NCI-H2029 (cell line): ENCODE measurements at places on chromosomes 3 and 15.
A peak's percentile ranks its signal among the peaks of the same experiment; 100 is the strongest.

GRCh38 chr15:65778269-65778668 is 13.8 kb downstream of the DENND4A start:
- DNase-seq: no peak

DNA sequence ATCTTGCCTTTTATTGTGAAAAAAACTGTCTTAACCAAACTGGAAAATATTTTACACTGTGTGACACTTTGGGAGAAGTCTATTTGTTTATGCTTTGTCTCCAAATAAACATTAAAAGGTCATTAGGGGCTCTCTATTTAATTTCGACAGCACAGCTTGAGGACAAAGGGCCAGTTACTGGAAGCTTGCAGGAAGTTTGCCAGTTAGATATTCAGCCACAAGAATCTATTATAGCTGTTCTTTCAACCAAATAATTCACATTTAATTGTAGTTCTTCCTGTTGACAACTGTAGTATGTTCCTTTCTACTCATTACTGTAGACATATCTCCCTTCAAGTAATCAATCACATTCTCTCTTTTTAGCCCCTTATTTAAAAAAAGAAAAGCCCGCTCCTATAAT is 6.1 kb downstream of the CP start:
- DNase-seq: peak; percentile 31

DNA sequence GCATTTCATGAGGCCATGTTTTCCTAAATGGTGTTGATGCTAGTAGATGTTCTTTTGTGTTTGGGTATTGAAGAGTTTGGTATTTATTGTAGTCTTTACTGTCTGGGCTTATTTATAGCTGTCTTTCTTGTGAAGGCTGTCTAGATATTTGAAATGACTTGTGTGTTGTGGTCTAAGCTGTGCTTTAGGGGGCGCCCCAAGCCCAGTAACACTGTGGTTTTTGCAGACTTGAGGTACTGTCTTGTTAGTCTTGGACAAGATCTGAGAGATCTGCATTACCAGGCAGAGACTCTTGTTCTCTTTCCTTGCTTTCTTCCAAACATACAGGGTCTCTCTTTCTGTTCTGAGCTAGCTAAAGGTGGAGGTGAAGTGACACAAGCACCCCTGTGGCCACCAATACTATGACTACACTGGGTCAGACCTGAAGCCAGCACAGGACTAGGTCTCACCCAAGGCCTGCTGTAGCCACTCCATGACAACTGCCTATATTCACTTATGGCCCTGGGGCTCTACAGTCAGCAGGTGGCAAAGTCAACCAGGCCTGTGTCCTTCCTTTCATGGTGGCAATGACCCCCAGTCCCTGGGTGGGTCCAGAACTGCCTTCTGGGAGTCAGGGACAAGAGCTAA is 152.1 kb upstream of the TBC1D5 start:
- peak; percentile 19 for DNase-seq

DNA sequence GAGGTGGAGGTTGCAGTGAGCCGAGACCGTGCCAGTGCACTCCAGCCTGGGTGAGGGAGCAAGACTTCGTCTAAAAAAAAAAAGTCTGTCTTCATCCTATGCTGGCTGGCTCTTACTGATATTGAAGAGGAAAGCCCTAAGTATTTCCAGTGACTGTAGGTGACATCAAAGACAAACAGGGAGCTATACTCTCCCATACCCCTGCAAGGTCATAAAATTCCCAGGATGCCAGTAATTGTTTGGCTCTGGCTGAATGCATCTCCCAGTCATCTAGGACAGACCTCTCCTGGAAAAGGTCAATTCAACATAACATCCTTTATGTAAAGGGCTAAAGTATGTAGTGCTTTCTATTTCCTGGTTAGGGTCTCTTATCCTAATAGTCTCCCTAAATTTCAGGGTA is 8.0 kb downstream of the ZBBX start:
- no peak for DNase-seq

DNA sequence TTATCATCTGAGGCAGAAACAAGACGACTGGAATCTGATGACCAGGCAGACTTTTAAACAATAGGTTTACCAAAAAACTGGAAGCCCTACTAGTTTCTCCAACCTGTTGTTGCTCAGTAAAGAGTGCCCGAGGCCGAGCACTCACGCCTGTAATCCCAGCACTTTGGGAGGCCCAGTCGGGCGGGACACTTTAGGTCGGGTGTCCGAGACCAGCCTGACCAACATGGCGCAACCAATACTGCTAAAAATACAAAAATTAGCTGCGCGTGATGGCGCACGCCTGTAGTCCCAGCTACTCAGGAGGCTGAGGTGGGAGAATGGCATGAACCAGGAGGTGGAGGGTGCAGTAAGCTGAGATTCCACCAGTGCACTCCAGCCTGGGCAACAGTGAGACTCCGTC is 1.1 kb upstream of the WDR5B start:
- DNase-seq: no peak

DNA sequence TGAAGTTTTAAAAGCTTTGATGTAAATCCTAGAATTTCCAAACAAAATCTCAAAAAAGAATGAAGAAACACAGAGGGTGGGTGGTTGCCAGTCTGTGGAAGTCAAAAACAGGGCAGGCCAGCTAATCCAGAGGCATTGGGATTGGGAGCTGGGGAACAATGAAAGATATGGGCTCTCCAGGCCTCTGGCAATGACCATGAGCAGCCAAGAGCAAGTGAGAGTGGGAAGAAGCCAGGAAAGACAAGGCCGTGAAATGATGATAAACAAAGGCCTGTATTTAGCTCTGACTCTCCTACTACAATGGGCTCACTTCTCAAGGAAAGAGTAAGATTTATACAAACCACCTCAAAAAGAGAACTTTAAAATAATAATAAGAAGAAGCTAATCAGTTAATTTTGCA is 248.5 kb downstream of the ZMAT3 start:
- no peak for DNase-seq

- DNase-seq: no peak
These were observed 446.2 kb upstream of the NR2F2 start for GRCh38 chr15:95884276-95884675.

GRCh38 chr15:84925906-84926305 is 41.4 kb downstream of the SLC28A1 start:
- DNase-seq: no peak

DNA sequence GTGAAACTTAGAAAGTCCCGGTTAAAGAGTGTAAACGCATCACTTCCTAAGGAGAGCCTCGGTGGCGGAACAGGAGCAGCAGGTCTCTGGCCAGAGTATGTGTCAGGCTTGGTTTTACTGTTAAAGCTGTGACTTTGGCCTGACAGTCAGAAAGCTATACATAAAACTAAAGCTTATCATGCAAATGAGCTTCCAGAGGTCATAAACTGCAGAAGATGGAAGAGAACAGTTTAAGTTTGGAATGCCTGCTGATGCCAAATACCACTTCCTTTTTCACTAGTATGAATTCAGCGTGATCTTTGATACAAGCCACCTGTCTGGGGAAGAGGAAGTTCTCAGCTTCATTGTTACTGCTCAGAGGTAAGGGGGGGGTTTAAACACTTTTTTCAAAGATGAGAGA is 125.1 kb upstream of the CTDSPL start:
- no peak for DNase-seq

DNA sequence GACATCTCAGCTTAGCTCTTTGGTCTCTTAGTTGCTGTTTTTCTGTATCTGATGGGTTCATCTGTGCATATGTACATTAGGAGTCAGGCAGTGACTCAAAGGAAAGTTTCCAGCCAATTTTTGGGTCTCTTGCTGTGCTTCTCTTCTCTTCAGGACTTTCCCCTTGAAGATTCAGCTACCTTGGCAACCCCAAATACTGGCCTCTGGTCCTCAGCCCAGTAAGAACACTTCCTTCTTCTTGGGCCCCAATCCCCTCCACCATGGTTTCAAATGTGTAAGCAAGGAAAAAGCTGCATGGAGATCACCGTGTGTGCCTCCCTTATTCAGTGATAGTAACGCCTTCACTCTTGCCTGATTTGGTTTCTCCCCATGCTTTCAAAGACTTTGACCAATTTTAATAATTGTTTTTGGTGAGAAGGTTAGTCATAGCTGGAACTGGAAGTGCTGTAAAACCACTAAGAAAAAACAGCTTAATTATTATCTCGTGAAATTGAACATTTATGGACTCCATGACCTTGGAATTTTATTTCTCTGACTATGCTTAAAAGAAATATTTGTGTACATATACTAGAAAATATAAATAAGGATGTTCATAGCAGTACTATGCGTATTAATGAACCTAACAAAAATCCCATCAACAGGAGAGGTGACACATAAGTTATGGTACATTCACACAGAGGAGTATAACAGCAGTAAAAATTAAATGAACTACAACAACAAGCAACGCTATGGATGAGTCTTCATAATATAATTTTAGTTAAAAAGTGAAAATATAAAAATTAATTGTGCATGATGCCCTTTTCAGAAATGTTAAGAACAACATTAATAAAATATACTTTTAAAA is 125.3 kb upstream of the BCL6 start:
- no peak for DNase-seq

DNA sequence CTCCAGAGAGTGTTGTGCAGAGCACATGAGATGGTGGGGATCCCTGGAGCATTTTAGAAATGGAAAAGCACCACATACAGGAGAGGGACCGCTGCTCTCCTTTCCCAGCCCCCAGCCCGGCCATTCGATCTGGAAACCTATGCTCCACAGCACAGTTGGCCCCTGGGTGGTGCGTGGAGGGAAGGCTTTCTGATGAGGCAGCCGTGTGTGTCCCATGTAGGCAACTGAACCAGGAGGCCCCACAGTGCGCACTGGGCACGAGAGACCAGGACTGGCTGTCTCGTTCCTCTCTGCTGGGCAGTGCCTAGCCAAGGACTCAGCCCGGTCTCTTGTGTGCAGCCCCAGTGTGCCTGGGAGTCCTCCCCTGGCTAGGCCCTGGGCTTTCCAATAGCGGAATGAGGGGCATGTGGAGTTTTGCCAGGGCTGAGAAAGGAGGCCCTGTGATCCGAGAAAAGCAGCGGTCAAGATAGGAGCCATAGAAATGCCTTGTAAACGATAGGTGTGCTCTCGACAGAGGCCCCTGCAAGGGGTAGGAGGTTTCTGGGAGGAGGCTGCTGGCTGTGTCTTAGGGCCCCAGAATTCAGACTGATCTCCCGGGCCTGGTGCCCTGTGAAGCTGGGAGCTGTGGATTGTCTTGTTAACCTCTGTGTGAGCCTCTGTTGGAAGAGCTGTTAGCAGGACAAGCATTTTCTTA is 39.0 kb downstream of the CHDH start:
- DNase-seq: no peak

DNA sequence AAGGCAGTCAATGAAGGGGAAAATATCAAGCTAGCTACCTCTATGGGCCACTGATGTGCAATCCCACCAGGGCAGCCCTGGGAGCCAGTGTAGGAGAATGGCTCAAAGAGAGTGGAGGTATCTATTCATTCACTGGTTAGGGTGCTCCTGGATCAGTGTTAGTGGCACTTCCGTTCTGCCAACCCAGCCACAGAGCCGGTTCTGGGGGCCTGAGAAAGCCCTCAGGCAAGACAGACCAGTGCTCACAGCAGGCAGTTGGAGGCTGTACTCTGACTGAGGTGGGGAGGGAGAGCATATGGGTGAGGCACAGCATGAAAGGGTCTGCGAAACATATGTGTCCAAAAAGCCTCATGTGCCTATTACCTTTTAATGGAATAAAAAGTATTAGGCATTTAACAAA is 109.3 kb downstream of the KCNMB2 start:
- DNase-seq: no peak

- no peak for DNase-seq
These were observed at the start of gene LMOD3 for GRCh38 chr3:69122403-69122802. Gene LMOD3, minus strand, starts transcription at chr3:69122595. Its CDS starts 209 bp downstream, at chr3:69122386.

- peak; percentile 44 for DNase-seq
These were observed 128.8 kb downstream of the FRMD5 start for GRCh38 chr15:44066211-44066827.

GRCh38 chr15:49134683-49135341 is 20.6 kb downstream of the COPS2 start:
- no peak for DNase-seq

- no peak for DNase-seq
These were observed 16.2 kb downstream of the RIOX2 start for GRCh38 chr3:97956051-97956450.

DNA sequence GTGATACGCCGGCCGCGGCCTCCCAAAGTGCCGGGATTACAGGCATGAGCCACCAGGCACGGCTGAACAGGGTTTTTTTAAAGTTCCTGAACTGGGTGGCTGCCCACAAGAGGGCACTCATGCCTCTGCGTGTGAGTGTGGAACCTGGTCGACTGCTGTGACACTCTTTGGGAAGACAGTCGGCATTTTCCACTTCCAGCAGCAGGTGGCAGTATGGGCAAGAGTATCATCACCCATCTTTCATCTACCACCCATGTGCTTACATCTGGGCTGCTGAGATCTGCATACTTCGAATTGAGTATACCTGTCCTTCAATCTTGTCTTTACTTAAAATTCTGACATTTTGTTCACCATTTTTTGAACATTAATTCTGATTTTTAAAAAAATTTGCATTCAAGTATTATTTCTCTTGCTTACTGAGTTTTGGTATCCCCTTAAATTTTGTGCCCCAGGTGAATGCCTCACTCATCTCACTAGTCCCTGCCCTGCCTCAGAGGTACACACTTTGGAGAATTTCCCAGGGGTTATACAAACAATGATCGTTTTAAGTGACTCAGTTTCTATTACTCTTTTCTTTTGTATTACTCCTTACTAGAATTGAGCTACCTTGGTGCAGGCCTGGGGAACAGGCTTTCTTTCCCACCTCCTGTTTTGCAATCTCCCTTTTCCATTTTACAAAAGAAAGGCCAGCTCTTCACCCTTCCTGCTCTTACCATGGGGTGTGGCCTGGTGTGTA is 11.8 kb downstream of the CLEC3B start:
- peak; percentile 91 for DNase-seq

GRCh38 chr3:160374472-160374871 is 24.6 kb downstream of the IFT80 start:
- no peak for DNase-seq

- no peak for DNase-seq
These were observed 530.7 kb downstream of the EPHB1 start for GRCh38 chr3:135325726-135326235.

GRCh38 chr3:151827816-151828215 is 13.9 kb downstream of the AADAC start:
- no peak for DNase-seq

DNA sequence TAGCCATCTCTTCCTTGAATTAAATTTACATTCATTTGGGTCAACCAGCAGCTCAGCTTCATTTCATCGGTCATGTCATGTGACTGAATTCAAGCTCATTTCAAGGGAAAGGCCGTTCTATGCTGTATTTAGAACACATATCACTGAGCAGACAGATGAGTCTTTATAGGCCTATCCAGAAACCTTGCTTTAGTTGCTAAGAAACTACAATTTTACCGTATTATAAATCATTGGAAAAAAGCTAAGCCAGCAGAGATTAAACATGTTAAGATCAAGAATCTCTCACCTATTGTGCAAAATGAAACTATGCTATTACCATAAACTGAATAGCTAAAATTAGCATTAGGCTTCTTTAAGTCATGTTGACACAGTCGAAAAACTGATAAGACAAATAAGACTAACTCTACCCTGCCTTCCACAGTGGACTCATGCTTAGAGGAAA is 2.2 kb downstream of the NPTN start:
- DNase-seq: no peak

- no peak for DNase-seq
These were observed 36.5 kb downstream of the ANAPC13 start for GRCh38 chr3:134449277-134449676.

- DNase-seq: no peak
These were observed 7.7 kb downstream of the SNX4 start for GRCh38 chr3:125512135-125512920.

GRCh38 chr15:70453766-70454165 is 309.6 kb downstream of the UACA start:
- DNase-seq: no peak
